ENCODE measurements at places on chromosomes 6 and 20. TPM values are rescaled to one million over a fixed set of nuclear protein-coding genes. Genes with fewer than 3 reads are reported as not detected.

SMOC2 gene
- total RNA-seq, result not detected

DNA sequence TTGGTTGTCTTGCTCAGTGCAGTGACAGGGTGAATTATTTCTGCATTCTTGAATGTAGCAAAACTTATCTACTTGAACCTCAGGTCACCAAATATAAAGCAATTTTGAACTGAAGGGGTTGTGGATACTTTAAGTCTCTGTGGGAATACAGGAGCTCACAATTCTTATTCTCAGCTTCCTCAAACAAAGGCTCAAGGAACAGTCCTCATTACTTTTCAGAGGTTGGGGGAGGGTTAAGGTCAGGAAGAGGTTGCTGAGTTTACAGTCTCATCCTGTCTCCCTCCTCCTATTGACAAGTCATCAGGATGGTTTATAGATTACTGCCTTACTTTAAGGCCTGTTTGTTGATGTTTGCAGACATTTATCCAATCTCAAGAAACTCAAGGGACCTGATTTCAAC lies 143.6 kb upstream of the SPACA1 start:
- no peak for DNase-seq

GRCh38 chr20:53870426-53871315 lies 199.7 kb downstream of the BCAS1 start:
- no peak for DNase-seq

DNA sequence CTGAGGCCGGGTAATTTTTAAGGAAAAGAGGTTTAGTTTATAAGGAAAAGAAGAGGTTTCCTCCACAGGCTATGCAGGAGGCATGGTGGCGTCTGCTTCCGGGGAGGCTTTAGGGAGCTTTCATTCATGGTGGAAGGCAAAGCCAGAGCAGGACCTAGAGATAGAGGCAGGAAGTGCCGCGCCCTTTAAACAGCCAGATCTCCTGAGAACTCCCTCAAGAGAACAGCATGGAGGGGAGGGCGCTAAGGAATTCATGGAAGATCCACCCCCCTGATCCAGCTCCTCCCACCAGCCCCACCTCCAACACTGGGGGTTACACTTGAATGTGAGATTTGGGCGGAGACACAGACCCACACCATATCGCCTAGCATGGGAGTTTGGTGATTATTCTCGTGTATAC lies 13.9 kb upstream of the DACT2 start:
- DNase-seq, result no peak

TBX18 gene
- total RNA-seq, result not detected

OTOR gene
- total RNA-seq, result not detected
